ENCODE measurements at places on chromosomes 3 and 15.

- no peak for DNase-seq
Measured at GRCh38 chr15:84804005-84804900, 12.9 kb upstream of the ALPK3 start.

DNA sequence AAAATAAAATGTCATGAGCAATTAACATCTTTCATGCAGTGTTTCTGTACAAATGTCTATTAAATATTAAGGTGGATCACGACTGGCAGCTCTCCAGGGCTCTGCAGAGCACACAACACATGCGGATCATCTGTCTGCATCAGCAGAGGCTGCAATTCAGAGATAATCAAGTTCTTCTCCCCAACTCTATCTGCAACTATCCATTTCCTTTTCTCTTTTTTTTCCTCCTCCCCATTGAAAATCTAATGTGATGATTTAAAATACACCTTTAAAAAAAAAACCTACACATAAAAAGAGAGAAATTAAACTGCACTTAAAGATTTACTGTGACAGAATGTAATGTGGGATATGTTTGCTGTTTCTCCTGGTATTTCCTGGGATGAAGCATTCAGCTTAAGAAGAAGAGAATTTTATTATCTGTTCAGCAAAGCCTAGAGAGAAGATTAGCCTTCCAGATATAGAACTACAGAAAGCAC lies 352.6 kb upstream of the CCDC54 start:
- peak; percentile 63 for DNase-seq

- DNase-seq = no peak
Measured at GRCh38 chr3:2861920-2862319, 248.3 kb downstream of the IL5RA start.

DNA sequence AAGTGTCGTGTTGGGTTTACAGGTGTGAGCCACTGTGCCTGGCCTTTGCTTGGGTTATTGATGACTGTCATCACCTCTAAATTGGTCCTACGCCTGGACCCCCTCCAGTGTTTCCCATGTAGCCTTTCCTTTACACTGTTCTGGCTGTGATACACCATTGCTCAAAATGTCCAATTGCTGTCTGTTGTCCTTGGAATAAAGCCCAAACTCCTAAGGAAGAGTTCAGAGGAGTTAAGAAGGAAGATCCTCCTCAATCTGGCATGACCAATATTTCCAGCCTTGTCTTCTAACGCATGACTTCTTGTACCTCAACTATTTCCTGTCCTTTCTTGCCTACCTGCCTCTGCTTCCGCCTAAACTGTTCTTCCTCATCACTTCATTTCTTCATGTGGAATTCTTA lies 113.1 kb downstream of the POLR2M start:
- DNase-seq = no peak

DNA sequence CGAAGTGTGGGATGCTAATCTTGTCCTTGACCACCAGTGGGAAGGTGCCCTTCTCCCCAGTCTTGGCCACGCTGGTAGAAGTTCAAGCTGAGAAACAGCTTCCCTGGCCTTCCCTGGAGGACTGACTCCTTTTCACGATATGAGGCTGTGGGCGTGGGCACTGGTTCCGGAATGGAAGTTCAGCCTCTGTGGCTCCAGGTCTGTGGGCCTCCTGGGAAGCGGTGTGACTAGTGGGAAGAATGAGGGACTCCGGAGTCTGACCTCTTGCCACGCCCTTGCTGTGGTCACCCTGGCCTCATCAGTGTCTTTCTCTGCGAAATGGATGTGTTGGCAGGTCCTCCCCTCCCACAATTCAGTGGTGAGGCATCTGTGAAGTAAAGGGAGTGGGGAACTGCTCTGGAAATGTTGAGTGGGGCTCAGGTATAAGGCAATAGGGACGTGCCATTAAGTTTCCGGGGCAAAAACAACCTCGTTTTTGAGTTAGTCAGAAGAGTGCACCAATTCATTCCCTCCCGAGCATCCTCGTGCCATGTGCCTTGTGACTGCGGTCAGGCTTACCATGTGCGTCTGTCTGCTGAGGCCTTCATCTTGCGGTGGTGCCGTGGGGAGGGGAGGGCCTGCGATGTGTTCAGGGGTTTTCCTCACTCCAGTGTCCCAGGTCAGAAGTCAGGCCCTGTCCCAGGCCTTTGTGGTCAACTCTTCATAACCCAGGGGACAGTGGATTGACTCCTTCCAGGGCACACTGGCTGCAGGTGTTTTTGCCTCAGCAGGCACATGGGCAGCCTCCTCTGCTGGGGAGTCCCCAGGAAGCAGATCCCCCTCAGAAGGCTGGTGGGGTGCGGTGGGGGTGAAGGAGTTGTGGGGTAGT lies 11.8 kb upstream of the SEC13 start:
- DNase-seq = no peak

DNA sequence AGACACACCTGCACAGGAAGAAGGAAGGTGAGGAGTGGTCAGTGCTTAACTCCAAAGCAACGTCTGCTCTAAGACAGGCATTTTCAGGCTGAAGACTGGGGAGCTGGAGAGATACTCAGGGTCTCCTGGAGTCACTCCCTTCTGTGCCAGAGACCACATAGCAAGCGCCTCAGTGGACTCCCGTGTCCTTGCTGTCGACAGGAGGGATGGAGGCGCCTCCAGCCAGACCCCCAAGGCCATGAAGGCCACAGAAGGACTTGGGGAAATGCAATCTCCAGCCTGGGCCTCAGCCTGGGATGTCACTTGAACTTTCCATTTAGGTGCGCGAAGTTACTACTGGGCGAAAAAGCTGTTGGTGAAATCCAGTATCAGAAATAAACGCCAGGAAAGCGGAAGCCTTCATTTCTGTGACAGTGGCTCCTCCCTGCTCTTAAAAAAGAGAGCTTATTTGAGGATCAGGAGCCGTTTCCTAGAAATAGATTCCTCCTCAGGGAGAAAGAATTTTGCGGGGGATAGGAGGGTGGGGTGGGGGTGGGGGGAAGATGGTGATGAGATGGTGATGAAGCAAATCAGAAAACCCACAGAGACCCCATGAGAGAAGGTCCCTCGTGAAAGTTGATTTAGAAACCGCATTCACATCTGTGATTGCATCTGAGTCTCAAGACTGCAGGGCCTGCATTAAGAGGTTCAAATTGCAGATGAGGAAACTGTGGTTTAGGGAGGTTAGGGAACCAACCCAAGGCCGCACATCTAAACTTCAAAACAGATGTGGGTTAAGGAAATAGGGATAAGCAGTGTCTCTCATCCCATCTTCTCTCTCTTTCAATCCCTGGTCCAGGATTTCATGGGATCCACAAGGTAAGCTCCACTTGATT lies 78.8 kb downstream of the ATP2B2 start:
- no peak for DNase-seq

GRCh38 chr3:104291878-104292277 lies 1074.8 kb upstream of the ALCAM start:
- DNase-seq = no peak

DNA sequence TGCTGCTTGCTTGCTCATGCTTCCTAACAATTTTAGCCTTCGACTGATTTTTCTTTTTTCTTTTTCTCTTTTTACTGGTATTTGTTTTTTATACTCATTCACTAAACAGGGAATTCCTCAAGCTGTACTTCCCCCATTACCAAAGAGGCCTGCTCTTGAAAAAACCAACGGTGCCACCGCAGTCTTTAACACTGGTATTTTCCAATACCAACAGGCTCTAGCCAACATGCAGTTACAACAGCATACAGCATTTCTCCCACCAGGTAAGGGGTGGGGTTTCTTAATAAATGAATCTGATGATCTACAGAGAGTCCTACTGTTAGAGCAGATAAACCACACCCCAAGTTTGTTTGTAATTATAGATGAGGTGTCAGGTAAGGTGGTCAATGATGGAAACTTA lies 178.8 kb downstream of the MBNL1 start:
- no peak for DNase-seq

GRCh38 chr3:2583046-2583445 lies 484.4 kb downstream of the CNTN4 start:
- DNase-seq = no peak
